Neural crest cell (in vitro differentiated cells): ENCODE measurements at places on chromosomes 1 and 21. TPM values are rescaled to one million over a fixed set of nuclear protein-coding genes. Genes with fewer than 3 reads are reported as not detected.

PDC gene
- not detected in 2 replicates for total RNA-seq

HES2 gene
- 0.07 TPM in 1 of 2 replicates, not detected in the other for total RNA-seq

LCE1F gene
- total RNA-seq, result not detected in 2 replicates

REN gene
- total RNA-seq, result not detected in 2 replicates

IFI44 gene
- total RNA-seq, result 0.47 TPM in 1 of 2 replicates, not detected in the other

SLC26A9 gene
- total RNA-seq, result 0.16 TPM in 1 of 2 replicates, not detected in the other

HPCAL4 gene
- 0.49 and 0.68 TPM in 2 replicates for total RNA-seq

IGFN1 gene
- total RNA-seq, result not detected in 2 replicates

PRMT6 gene
- total RNA-seq, result 33.4 and 34.2 TPM in 2 replicates

CELA2B gene
- total RNA-seq, result not detected in 2 replicates

BRINP3 gene
- total RNA-seq, result 0.45 and 0.77 TPM in 2 replicates

XCL2 gene
- not detected in 2 replicates for total RNA-seq

TAS1R3 gene
- 0.64 and 0.68 TPM in 2 replicates for total RNA-seq

SERTAD4 gene
- 1.5 and 1.6 TPM in 2 replicates for total RNA-seq

CCDC185 gene
- total RNA-seq, result not detected in 2 replicates

AUNIP gene
- total RNA-seq, result 13.6 and 15.2 TPM in 2 replicates

CNKSR1 gene
- 3.0 and 3.6 TPM in 2 replicates for total RNA-seq

ODR4 gene
- total RNA-seq, result 18.3 and 22.2 TPM in 2 replicates

ECM1 gene
- 5.3 and 5.5 TPM in 2 replicates for total RNA-seq

RHD gene
- 0.07 TPM in 1 of 2 replicates, not detected in the other for total RNA-seq

DMRTB1 gene
- total RNA-seq, result not detected in 2 replicates

KMO gene
- total RNA-seq, result not detected in 2 replicates

PPFIA4 gene
- total RNA-seq, result 2.6 and 5.0 TPM in 2 replicates

CFHR2 gene
- total RNA-seq, result not detected in 2 replicates

OR14K1 gene
- not detected in 2 replicates for total RNA-seq

ALDH9A1 gene
- total RNA-seq, result 43.3 and 45.7 TPM in 2 replicates

IL23R gene
- total RNA-seq, result not detected in 2 replicates
